ENCODE measurements at places on chromosomes 16 and 17.

- peak; percentile 19 for DNase-seq
These were observed 14.5 kb downstream of the TMC6 start for GRCh38 chr17:78113804-78114785.

- DNase-seq = no peak
These were observed 6.0 kb downstream of the TEKT5 start for GRCh38 chr16:10688726-10689125.

DNA sequence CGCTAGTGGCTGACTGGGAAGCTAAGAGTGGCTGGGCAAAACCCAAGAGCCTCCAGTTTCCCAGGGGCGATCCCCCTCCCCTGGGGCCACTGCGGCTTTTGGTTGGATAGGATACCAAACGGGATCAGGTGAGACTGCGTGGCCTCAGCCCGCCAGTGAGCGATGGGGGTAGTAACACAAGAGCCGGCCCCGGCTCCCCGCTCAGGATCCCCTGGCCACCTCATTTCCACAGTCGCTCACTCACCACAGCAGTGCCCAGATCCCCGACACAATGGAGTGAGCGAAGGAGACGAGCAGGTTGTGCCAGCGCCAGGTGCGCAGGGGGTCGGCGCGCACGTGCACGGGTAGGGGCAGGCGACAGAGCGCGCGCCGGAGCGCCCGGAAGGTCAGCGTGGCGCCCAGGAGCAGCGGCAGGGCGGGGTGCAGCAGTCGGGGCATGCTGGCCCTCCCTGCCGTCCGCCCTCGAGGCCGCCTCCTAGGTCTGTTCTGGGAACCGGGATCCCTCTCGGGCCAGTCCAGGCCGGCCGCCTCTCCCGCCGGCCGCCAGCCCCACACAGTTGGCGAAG is 290 bp downstream of the TLCD1 start:
- DNase-seq = peak; percentile 63

GRCh38 chr17:6279659-6280058 is 155.3 kb downstream of the AIPL1 start:
- no peak for DNase-seq

DNA sequence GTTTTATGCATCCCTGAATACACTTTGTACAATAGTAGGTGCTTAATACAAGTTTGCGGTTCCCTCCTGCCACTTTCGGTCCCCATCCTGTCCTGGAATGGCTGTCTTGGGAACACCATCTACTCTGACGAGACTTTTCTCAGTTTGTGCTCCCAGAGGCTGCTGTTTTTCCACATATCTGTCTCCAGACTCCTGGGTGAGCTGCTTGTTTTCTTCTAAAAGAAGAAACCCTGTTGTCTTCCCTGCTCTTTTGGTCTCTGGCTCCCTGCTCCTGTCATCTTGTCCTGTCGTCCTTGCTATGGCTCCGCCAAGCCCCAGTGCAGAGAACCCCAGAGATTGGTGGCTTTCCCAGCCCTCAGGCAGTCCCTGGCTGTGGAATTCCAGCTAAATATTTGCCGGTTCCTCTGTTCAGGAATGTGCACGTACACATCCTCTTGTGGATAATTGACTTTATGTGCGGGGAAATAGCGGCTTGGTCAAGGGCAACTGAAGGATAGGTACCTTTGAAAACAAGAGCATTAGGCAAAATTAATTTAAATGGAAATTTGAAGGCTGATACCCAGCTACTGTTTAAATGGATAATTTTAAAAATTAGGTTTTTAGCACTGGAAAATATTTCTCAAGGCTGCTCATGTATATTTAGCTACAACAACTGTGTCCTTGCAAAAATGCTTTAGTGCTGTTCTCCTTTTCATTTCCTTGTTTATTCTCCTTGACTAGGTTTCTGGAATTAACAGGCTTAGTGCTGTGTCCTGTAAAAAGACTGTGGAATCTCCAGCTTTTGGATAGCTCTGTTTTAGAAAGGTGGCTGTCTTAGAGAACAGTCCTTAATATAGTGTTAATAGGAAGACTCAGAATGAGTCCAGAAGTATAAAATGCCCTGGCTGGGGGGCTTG is 50.2 kb upstream of the SLC12A3 start:
- no peak for DNase-seq

DNA sequence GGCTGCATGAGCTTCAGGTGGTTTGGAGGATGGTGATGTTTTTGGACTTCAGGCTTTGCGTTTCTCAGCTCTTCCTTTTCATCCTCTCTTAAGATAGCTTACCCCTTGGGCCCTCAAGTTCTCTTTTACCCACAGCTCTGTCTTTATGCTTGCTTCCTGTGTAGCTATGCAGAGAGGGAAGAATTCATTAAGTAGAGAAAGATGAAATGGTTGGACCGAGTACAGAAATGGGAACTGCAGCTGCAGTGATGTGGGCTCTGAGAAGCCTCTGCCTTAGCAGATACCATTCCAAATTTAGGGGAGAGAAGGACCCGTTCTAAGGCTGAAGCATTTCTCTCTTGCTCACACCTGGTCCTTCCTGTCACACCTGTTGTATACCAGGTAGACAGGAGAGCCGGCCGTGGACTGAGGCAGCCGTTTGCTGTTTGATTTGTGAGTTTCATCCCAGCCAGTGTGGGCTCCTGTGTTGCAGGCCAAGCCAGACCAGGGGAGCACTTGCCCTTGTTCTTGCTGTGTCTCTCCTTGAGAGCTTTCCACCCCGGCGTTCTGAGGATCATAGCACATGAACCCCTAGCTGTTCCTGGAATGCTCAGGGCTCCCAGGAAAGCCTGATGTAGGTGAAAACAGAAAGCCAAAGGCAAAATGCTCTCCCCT is 392.7 kb downstream of the CPPED1 start:
- no peak for DNase-seq

- DNase-seq = no peak
These were observed 27.2 kb downstream of the SREBF1 start for GRCh38 chr17:17809531-17810083.

- no peak for DNase-seq
These were observed 35.6 kb downstream of the WWOX start for GRCh38 chr16:78134944-78135619.

DNA sequence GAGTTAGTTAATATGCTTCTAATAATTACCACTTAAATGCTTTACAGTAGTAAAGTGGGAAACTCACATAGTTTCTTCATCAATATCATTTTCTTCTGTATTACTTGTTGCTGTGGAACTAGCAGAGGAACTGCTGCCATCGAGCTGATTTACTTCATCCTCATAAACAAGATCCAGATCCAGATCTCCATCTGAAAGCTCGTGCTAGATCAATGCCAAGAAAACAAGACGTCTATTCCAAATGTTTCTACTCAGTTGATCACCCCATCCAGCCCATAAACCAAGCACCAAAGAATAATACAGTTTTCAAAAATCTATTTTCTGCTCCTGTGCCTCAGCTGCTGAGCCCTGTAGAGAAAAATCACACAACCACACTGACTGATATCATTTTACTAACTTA is 59.1 kb downstream of the TRIM37 start:
- no peak for DNase-seq

GRCh38 chr16:53960050-53960812 is 256.3 kb downstream of the FTO start:
- no peak for DNase-seq

- peak; percentile 64 for DNase-seq
These were observed 2.5 kb downstream of the TBX21 start for GRCh38 chr17:47735536-47736011.

- no peak for DNase-seq
These were observed 655.8 kb upstream of the EEF2KMT start for GRCh38 chr16:5753381-5753780.

DNA sequence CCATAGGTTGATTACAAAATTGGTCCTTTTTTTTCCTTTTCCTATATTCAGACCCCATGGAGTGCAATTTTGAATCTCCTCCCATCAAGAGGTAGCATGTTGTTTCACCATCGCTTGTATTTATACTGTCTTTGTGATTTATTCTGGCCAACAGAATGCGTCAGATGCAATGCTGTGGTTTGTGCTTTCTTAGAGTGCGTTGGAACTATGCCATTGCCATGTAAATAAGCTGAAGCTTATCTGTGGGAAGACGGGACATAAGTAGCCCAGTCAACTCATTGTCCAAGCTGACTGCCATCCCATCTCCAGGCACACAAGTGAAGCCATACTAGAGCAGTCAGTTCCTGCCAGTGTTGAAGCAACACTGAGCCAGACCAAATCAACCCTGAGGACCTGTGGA is 1339.3 kb upstream of the GOT2 start:
- DNase-seq = no peak

GRCh38 chr17:67412032-67412431 is 35.0 kb downstream of the PITPNC1 start:
- DNase-seq = no peak

All from stimulated activated naive B cell treated with anti-CD40 and anti-IgM and Interleukin-4, amounts not matched to agents 10 μg/mL and 1 μg/mL and 100 μg/mL, for 72 hours (primary cell).